ENCODE measurements at places on chromosomes 5 and 9.

DNA sequence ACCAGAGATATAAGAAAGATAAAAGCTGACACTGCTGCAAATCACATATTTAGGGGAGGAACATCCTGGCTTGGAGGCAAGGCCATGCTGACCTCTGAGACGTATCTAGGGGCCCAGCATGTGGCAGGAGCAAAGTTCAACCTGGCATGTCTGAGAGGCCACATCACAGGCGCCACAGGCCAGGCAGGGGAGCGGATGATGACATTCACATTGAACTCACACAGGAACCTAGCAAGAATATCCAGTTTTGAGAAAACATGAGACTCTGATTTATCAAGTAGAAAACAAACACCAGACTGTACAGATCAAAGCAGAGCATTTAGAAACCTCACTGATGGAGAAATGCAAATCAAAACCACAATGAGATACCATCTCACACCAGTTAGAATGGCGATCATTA is 64.2 kb upstream of the STK32A start:
- DNase-seq, result no peak

DNA sequence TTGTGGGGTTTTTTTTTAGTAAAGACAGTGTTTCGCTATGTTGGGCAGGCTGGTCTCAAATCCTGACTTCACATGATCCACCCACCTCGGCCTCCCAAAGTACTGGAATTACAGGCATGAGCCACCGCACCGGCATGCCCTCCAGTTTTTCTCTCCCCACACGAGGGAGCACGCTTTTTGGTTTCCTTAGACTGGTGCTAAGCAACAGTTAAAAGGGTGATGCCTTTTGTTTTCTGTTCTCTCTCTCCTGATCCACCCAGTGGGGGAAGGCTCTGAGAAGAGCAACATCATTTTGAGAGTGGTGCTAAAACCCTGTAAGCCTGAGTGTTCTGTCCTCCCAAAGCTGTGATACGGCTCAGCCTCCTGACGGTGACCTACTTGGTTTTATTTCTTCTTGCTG is 146.6 kb downstream of the MAN2A1 start:
- no peak for DNase-seq

- DNase-seq, result no peak
Measured at GRCh38 chr5:153158608-153159007, 331.9 kb upstream of the GRIA1 start.

DNA sequence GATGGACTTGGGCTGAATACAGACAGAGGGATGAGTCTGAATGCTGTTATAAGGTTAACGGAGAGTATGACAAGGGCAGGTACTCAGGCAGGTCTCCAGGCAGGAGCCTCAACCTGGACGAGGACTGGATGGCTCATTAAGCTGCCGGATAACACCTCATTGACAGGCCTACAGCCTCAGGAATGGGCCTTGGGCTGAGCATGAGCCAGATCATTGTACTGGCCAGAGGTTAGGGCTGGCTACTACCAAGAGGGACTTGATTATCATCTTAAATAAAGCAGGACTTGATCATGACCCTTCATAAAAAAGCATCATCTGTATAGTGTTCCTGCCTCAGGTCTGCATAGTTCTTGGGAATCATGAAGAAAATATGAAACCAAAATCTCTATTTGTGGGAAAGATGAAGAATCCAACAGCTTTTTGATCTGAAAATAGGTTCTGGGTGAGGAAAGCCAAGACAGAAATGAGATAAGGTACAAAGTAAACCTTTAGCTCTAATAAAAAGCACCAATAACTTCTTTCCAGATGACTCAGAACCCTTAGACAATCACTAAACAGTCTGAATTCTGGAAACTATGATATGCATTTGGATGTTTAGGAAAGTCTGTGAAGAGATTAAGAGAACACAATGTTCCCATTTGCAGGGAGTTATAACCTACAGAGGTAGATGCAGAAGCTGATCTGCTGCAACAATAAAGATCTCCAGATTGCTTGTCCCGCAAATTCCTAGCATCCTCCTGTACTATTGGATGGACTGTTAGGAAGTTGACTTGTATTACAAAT is 343.1 kb downstream of the CTNND2 start:
- DNase-seq, result no peak

DNA sequence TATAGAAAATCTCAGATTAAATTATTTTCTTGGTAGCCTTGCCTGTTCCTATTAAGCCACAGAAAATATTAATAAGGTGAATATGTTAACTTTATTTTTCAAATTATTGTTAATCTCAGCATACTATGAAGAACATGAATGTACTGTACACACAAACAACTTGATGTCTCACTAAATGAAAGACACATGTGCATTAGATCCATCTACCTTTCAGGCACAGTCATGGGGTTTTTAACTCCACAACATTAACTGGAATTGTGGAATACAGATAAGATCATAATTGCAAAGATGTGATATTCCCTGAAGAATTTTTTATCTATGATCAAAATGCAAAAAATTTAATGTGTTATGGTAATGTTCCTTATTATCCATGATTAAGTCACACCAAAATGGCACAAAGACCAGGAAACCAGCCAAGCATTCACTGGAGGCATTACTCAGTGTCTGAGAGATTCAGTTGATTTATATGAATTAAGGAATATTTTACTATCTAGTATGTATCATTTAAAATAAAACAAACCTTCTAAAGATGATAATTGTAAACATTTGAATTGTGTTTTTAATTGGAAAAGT is 150.0 kb upstream of the VCAN start:
- DNase-seq, result no peak

GRCh38 chr9:32579706-32580331 is 6.9 kb upstream of the NDUFB6 start:
- DNase-seq, result no peak

GRCh38 chr9:8364026-8364752 is 564.6 kb upstream of the DMAC1 start:
- no peak for DNase-seq

GRCh38 chr9:21078702-21079101 is 960 bp upstream of the IFNB1 start:
- no peak for DNase-seq

- DNase-seq, result no peak
Measured at GRCh38 chr5:136042156-136042555, 13.4 kb downstream of the TGFBI start.

GRCh38 chr5:7776442-7776841 is 74.5 kb downstream of the CFAP90 start:
- DNase-seq, result no peak

GRCh38 chr9:124392254-124392870 is 22.9 kb downstream of the PSMB7 start:
- no peak for DNase-seq

GRCh38 chr9:88161144-88161543 is 22.9 kb upstream of the SPATA31C2 start:
- DNase-seq, result no peak

- DNase-seq, result no peak
Measured at GRCh38 chr5:39892708-39893107, 467.9 kb upstream of the DAB2 start.

- no peak for DNase-seq
Measured at GRCh38 chr5:39355324-39355723, 9.0 kb downstream of the C9 start.

- DNase-seq, result no peak
Measured at GRCh38 chr5:180990882-180991242, 2.2 kb downstream of the BTNL3 start.

DNA sequence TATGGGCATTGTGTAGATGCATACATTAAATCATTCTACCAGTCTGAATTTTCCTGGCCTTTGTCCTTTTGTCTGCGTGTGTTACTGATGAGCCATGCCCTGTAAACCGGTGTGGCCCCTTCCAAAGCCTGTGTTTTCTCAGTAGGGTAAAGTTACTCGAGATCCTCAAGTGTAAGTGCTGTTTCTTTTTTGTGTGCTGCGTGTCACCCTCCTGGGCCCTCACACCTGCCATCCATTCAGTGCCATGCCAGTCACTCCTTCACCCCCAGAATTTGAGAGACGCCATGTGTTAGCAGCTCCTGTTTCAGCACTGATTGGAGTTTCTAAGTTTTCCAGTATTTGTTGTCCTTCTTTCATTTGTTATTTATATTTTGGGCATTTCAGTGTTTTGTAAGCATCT is 288.2 kb downstream of the FANCC start:
- no peak for DNase-seq

- DNase-seq, result no peak
Measured at GRCh38 chr9:92360083-92360482, 34.3 kb downstream of the CENPP start.

GRCh38 chr9:78866207-78867132 is 569.5 kb downstream of the PSAT1 start:
- DNase-seq, result peak; percentile 91

GRCh38 chr9:18343784-18344183 is 130.2 kb upstream of the ADAMTSL1 start:
- DNase-seq, result no peak

- no peak for DNase-seq
Measured at GRCh38 chr5:96427824-96428223, 5.2 kb downstream of the PCSK1 start.

GRCh38 chr5:76425146-76425545 is 22.1 kb downstream of the IQGAP2 start:
- no peak for DNase-seq

DNA sequence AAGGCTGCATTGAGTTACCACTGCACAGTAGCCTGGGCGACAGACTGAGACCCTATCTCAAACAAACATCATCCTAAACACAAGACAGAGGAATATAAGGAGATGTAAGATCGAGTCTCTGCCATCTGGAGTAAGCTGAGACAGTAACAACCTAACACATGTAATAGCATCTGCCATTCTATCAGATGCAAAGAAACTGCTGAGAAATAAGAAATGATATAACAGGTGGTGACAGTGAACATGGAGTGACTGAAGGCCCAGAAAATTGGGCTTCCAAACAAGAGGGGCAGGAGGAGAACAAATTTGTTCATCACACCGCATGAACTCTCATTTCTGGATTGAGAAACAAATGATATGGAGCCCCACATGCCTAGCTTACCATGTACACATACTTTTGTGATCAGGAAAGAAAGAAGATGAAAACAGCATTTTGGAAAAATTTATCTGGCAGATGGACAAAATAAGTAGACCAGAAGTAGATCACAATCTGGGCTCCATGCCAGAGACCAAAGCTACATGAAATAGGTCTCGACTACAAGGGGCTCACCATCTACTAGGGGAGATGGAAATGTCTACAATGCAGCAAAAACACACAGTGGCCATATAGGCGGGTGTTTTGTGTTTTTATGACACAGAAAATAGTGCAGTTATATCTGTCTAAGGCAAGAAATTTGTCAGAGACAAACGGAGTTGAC is 45.5 kb downstream of the ECPAS start:
- no peak for DNase-seq

DNA sequence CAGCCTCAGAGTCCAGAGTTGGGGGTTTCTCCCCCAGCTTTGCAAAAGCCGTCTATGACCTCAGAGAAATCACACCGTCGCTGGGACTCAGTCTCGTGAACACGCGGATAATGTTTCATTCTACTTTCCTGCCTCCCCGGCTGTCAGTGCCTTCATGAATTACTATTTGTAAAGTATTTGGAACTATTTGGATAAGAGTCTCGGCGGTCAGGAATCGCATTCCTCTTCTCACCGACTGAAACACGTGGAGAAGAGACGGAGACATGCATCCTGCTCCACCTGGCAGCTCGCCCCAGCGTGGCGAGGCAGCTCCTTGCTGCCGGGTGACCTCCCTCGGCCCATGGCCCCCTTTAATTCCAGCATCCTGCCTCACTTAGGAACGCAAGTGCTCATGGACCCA is 23.9 kb downstream of the IRX2 start:
- DNase-seq, result no peak

- DNase-seq, result no peak
Measured at GRCh38 chr5:111747337-111747736, 9.7 kb downstream of the NREP start.

DNA sequence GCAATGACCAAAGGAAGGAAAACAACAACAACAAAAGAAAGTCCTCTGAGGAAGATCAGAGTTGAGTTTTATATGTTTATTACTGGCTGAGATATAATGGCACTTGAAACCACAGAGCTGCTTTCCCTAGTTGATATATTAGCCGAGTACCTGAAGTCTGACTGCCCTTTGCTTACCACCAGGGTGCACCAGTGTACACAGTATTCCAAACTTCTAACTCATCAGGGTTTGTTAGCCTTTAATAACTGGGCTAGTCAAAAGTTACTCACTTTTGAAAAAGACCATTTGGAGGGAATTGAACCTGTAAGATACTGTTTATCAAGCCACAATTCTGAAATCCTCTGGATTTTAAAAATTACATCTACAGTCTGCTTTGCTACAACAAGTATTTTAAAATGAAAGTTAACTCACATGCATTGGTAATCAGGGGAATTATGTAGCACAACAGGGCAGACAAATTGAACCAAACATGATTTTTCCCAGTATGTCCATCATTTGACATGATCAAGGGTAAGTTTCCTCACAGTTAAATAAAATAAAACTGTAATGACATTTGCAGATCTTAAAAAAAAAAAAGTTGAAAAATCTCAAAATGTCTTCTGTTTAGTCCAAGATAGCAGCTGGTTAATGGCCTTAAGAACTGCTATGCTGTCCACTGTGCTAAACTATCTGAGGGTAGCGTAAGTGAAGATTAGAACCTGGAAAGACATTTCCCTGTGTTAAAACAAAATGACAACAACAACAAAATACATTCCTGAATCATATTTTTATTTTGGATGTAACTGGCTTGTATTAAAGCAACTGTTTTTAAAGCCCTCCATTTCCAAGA is 57.3 kb upstream of the C6 start:
- peak; percentile 62 for DNase-seq

GRCh38 chr5:87074934-87075541 is 192.6 kb upstream of the RASA1 start:
- no peak for DNase-seq

DNA sequence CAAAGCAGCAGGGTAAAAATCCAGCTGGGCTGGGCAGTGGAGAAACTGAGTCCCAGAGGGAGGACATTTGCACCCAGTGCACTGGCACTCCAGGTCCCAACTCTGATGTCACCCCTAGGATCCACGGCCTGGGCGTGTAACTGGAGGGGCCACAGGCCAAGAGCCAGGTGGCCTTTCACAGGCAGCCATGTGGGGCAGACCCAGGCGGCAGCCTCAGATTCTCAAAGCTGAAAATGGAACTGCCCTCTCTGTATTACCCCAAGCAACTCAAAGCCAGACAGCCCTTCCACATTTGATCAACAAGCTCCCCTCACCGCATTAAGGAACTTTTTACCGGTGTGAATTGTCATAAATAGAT is 46.7 kb downstream of the RASGEF1C start:
- DNase-seq, result no peak

DNA sequence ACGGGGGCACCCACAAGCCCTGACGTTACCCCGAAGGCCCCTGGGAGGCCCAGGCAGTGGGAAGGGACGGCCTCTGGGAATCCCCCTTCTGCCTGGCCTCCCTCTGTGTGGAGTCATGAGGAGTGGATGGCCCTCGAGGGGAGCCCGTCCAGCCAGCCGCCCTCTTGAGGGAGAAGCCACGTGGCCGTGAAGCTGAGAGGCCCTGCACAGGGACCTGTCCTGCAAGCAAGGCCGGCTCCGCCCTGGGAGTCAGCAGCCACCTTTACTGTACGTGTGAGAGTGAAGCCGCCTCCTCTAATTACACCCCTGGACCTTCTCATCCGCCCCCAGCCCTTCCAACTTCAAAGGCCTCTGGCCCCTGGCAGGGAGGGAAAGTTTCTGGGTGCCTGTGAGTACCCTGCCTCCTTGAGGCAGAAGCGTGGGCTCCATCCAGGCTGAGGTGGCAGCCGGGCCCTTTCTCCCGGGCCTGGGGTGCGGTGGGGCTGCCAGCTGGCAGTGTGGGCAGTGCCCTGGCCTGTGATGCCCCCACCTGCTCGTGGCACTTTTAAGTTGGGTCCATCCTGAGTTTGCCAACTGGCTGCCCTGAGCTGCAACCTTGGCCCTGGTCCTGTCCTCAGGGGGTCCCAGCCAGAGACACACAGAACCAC is 55.9 kb upstream of the EGFL7 start:
- no peak for DNase-seq

GRCh38 chr5:124878583-124879342 is 132.3 kb upstream of the ZNF608 start:
- DNase-seq, result no peak

All from SW 1271 (cell line).